Vagina (tissue), 2 donors: ENCODE measurements at places on chromosomes 6 and 20.

- no peak for DNase-seq
Observed at GRCh38 chr20:44701858-44702256, 13.3 kb upstream of the CCN5 start.

DNA sequence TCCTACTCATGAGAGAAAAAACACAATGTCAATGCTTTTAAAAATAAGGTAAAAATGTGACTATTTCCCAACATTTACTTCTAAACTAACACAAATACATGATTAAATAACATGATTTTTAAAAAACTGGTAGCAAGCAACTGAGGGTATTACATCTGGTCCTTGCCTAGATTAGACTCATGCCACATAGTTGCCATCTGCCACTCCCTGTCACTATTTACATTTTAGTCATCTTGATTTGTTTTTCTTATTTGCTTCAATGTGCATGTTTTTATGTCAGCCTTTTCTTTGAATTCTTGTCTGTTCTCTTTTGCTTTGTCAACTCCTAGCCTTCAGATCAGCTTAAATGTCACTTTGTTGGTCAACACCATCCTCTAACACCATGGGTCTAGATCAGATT, 207.0 kb upstream of the SIM1 start:
- DNase-seq, result no peak

GRCh38 chr6:1554476-1555310, 55.0 kb upstream of the FOXC1 start:
- no peak for DNase-seq

- DNase-seq, result no peak
Observed at GRCh38 chr20:13121840-13122515, 99.1 kb upstream of the ISM1 start.

GRCh38 chr20:3150908-3151307, 8.8 kb downstream of the FASTKD5 start:
- no peak for DNase-seq

DNA sequence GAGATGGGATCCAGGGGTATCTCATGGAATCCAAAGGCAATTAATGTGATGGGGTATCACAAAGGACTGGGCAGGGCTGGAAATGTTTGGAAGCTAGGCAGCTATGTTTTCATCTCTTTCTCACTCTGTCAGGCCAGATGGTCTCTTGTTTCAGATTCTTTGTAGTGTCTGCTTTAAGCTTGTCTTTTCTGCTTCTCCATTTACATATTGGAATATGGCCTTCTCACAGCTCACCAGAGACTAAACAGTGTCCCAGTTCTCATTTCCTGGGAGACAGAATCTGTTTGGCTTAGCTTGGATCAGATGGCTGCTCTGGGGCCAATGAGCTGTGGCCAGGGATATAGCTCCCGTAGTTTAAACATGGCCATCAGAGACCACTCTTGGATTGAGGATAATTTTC, 78.9 kb downstream of the SLC35F1 start:
- DNase-seq, result no peak
